Hindlimb muscle (tissue), 1 donor: ENCODE measurements at places on chromosomes 7 and 10. TPM values are rescaled to one million over a fixed set of nuclear protein-coding genes. Genes with fewer than 3 reads are reported as not detected.

Gene POU6F2
- polyA plus RNA-seq = 0.18 TPM

Gene LHFPL3
- polyA plus RNA-seq = not detected

Gene TRIL
- 21.7 TPM for polyA plus RNA-seq

- DNase-seq = no peak
These were observed 16.8 kb upstream of the ZNF467 start for GRCh38 chr7:149790146-149790548.

GRCh38 chr7:30149640-30150272, 15.0 kb downstream of the MTURN start:
- no peak for DNase-seq
